Dorsolateral prefrontal cortex (tissue), 122 donors: ENCODE measurements at places on chromosomes 4 and X. TPM values are rescaled to one million over a fixed set of nuclear protein-coding genes. Genes with fewer than 3 reads are reported as not detected.

Gene PHOX2B
- total RNA-seq: not detected

Gene GABRA4
- 41.0 TPM for total RNA-seq

Gene GAGE1
- total RNA-seq: not detected

Gene CLDN34
- total RNA-seq: 3.7 TPM

Gene NFXL1
- total RNA-seq: 21.8 TPM

Gene TMSB15A
- total RNA-seq: not detected

Gene PPP1R2C
- total RNA-seq: not detected
